ENCODE measurements at places on chromosomes 5 and 9.

DNA sequence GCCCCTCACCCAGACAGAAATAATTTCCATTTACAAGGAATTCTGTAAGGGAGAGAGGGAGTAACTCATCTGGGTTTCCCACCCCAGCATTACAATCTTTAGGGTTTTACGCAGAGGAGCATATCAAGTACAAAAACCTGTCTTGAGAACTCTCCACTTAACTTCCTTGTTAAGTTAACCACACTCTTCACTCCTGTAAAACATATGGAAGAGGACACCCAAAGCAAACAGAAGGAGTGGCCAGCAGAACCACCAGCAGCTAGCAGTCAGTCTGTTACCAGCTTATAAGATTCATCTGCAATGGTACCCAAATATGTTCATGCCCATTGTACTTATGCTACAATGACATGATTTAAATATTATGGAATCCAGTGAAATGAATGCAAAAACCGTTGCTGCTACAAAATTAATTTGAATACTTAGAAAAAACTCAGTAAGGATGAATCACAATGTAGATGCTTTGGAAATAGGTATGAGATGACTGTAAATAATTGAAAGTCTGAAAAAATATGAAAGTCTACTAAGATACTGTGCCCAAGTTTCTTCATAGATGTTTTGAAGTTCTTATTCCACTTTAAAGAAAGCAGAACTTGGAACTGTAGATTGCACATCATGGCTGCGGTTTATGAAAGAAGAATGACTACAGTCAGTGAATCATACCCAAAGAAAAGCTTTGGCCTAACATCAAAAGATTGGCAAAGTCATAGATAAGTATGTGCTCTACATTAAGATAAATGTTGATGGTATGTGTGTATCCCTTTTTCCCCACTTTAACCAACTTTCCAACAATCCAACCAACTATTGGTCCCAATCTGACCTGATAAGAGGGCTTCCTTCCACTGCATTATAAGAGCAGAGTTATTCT is 233.6 kb downstream of the ACTL7B start:
- DNase-seq: no peak

DNA sequence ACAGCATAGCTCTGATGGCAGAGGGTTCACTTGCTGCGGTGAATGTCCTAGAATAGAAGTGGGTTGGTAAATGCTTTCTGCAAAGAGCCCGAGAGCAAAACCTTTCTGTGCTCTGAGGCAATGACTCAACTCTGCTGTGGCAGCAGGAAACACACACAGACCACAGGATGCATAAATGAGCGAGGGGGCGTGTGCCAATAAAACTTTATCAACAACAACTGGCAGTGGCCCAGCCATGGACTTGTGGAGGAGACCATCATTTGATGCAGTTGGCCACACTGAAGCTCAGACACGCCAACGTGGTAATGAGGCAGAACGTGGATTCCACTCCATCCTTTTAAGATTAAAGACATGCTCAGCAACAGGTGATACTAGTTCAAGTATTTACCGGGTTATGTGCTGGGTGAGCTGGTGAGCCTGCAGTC is 6.8 kb downstream of the MRPL36 start:
- peak; percentile 73 for DNase-seq

DNA sequence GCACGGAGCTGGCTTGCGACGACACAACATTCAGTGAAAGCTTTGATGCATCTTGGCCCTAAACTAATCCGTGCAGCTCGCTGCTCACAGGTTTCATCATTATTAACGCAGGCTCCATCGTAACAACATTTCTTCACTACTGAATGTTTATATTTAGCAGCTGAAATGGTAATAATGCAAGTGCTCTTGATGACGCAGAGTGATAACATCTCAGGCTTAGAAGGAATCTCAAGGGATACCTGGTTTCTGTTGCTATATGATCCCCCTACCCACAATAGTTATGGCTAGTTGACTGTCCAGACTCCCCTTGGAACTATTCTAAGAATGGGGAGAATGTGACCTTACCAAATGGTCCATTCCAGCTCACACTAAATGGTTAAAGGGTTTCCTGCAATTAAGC is 36.2 kb downstream of the C5 start:
- DNase-seq: no peak

DNA sequence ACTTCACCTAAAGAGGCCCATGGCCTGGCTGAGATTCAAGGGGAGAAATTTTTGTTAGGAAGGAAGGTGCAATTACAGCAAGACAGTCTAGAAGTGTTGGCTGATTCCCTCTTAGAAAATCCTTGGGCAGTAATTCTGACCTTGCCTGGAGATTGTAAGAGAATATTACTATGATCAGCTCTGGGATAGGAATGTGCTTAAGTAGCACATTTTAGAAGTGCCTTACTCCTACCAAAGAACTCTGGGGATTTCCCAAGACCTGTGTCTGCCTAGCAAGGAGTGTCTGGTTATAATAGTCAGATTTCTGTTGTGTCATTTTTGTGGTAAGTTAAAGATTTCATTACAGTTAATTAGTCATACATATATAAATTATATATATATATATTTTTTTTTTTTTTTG is 52.3 kb downstream of the NLN start:
- no peak for DNase-seq
